Adipocyte (in vitro differentiated cells): ENCODE measurements at places on chromosomes 3 and 15.

DNA sequence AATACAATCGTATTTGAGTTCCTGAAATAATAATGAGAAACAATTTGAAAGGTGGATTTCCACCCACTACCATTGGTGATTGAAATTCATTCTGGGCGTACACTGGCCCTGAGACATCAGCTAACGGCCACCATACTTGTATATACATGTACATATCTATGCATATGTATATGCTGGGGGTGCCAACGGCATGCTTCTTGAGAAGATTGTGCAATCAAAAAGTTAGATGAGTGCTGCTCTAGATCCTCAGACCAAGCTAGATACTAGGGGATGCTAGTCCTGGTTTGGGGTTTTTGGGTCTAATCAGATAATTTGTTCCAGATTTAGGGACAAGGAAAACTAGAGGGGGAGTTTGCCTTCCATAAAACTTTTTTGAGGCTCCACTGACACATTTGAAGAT lies 2.9 kb downstream of the TMEM40 start:
- no peak for DNase-seq

DNA sequence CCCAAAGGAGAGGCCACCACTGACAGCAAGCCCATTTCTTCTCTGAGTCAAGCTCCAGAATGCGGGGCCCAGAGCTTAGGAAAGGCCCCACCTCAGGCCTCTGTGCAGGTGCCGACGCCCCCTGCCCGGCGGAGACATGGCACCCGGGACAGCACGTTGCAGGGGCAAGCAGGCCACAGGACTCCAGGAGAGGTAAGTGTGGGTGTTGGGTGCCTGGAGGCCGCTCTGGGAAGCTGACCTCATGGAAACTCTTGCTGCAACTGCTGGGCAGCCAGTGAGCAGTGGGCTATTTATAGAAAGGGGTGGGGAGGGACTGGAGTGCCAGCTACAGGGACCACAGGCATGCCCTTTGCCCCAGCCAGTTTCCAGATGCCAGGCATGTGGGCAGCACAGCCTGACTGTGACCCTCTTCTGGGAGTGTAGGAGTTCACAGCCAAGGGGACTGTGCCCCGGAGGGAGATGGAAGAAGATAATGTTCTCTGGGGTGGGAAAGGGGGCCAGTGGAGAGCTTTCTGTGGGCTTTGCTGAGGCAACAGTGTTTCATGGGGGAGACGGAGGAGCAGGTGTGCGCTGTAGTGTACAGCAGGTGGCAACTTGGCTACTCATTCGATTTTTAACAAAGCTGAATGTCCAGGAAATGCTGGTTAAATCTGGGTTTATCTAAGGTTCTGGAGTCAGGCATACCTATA lies 23.7 kb downstream of the ALPK3 start:
- peak; percentile 87 for DNase-seq

- peak; percentile 64 for DNase-seq
Observed at GRCh38 chr3:45218578-45219390, 7.3 kb downstream of the TMEM158 start.

DNA sequence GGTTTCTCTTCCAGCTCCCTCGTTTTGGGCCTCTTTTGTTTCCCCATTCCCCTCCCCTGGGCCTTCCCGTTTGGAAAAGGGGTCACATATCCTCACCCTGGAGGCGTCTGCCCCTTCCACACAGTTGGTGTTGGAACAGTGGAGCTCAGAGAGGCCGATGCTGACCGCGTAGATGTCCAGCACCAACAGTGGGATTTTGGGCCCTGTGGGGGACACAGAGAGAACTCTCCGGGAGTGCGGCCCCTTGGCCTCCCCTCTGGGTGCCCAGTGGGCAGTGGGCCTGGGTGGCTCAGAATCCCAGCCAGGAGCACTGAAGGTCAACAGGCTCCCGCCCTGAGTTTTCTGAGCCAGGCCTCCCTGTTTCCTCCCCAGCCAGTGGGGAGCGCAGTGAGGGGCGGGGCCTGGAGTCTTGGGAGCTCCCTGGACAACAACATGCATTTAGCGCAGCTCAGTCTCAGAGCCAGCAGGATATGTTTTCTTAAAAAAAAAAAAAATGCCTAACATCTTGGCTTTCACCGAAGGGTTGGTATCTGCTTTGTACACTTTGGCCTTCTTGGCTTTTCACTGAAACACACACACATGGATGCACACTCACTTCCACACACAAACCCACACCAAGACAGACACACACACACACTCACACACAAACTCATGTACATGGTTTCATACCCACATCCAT lies 670 bp upstream of the ISLR start:
- DNase-seq = no peak

DNA sequence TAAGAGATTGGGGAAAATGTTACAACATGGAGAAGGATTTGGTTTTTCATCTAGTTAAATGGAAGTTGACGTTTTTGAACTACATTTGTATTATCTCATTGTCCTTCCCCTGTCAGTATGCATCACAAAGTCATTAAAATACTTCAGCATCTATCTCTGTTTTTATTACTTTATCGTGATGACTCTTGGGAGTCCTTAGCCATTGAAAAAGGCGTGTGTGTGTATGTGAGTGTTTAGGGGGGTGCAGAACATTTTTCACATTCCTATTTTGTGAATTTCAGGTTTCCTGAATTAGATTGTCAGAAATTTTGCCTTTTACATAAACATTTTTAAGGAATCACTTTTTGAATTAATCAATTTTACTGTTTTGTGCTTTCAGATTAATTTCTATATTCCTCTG lies 360.6 kb upstream of the SGO1 start:
- no peak for DNase-seq
